Fibroblast of upper back skin (primary cell): ENCODE measurements at places on chromosomes 5 and 9.
A peak's percentile ranks its signal among the peaks of the same experiment; 100 is the strongest.

- DNase-seq: peak; percentile 22
Observed at GRCh38 chr5:10140195-10140973, 109.3 kb downstream of the ATPSCKMT start.

DNA sequence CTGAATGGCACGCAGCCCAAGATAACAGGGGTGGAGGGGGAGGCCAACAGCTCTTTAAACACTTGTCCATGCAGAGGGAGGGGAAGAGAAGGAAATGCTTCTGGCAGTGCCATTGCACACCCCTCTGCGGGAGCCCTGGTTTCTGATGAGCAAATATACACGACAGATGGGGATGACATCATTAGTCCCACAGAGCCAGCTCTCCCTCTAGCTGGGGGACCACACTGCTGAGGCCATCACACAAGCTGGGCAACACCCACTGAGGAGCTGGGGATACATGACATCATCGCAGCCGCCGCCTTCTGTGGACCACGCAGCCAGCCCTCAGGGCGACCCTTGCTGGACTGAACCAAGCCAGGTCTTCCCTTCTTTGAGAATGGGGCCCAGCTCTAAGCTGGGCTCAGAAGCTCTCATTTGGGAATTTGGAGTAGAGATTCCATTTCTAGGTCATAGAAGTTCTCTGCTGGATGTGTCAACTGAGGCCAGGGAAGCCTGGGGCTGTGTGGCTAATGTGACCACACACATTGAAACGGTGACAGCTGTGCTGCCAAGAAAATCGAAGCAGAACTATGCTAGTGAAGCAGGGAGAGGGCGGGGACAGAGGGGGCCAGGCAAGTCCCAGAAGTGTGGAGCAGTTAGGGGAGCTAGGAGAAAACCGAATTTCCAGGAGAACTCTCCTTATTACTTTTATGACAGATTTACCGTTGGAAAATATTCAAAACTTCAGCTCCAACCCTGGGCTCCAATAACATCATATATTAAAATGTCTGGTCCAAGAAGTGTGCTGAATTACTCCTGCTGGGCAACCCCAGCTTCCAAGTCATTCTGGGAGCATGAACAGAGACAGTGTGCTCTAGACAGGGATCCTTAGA, 79.5 kb downstream of the PRRT1B start:
- DNase-seq: peak; percentile 29

DNA sequence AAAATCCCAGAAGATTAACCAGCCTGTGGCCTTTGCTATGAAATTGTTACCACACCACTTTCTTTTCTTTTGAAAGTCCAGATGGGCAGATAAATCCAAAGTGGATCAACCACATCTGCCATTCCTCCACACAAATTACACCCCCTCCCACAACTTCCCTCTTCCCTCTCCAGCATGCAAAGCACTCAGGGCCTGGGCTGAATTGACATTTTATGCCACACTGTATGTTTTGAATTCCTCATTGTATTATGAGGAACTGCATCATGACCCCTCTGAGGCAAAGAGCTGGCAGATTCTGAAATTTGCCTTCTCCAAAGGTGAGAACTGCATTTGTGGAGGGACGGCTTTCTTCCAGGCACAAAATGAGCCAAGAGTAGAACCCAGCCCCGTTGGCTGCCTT, 589.2 kb upstream of the KLF4 start:
- DNase-seq: no peak

DNA sequence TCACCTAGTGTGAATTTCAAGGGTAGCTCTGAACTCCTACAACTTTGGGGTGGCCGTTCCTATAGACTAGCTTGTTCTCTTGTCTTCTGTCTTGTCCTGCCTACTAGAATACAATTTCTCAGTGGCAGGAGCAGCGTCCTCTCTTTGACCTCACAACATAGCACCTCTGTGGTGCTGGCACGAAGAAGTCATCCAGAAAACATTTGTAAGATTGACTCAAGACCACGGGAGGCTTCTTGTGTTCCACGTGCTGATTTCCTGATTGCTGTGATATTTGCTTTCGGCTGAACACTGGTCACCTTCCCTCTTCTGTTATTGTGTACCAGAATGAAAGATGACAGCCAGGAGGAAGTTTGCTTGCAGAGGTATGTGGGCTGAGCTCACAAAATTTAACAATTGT, 27.0 kb downstream of the SLC1A1 start:
- DNase-seq: no peak

GRCh38 chr5:89595056-89595455, 712.1 kb upstream of the MEF2C start:
- DNase-seq: peak; percentile 94

- DNase-seq: no peak
Observed at GRCh38 chr5:151186538-151186937, 29.0 kb upstream of the ANXA6 start.

DNA sequence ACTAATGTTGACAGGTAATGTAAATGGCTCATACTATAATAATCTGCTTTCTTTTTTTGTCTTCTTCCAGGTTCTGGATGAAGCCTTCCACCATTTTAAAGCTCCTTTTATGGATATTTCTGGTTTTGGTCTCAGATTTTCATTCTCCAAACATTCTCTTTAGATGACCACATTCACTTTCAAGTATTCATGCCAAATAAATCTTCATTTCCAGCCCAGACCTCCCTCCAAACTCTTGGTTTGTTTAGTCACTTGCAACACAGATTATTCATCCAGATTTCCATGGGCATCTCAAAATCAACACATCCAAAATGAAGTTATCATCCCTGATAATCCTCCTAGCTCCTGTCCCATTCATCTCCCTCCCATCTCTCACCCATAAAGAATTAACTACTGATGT, 40.3 kb upstream of the SVEP1 start:
- peak; percentile 86 for DNase-seq

- no peak for DNase-seq
Observed at GRCh38 chr9:89795538-89796195, 190.9 kb downstream of the GADD45G start.
